Stimulated activated CD4-positive, alpha-beta T cell treated with anti-CD3 and anti-CD28 coated beads, Interleukin-1b, Interleukin-23, amount 100 ng/mL, for 1 hour (primary cell): ENCODE measurements at places on chromosomes 5 and 9.

DNA sequence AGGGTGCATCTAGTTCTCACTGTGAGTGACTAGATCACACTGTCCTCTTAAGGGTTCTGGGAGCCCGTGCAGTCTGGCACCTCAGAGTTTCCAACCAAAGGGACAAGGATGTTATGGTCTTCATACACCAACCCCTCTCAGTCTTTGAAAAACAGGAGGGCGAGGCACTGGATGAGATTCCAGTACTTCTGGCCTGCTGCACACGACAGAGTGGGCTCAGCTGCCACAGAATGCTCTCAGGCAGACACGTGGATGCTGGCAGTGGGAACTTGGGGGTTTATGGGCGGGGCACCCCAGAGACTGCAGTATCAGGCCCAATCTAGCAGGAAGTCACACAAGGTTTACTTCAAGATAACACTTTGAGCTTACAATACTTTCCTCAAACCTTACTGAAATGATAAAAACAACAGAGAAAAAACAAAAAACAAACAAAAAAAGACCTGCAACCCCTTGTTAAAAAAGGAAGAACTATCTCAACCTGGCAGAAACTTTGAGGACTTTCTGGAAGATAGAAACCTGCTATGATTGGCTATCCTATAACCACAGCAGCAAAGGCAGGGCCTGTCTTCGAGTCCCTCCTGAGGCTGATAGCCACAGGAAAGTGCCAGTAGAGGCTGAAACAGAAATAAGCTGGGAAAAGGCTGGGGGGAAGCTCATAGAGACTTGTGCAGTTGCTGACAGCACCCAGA lies 28.3 kb upstream of the TGFBR1 start:
- DNase-seq, result no peak

GRCh38 chr5:170333161-170333910 lies 35.8 kb upstream of the LCP2 start:
- no peak for DNase-seq

GRCh38 chr9:98230304-98230703 lies 25.1 kb downstream of the TBC1D2 start:
- no peak for DNase-seq

DNA sequence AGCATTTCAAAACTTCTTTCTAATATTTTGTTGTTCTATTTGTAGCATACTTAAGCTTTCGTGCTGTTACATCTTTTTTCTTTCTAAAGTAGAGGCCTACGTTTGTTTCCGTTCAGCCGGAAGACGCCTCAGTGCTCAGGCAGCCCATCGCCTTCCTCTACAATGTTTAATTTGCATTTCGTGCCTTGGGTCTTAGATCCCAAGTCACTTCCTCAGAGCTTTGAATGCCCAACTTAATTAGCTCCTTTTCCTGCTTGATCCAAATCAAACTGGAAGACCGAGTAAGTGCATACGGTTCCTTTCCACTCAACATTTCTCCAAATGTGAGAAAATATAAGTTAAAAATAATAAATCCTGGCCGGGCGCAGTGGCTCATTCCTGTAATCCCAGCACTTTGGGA lies 43.2 kb downstream of the MRPL36 start:
- DNase-seq, result no peak

DNA sequence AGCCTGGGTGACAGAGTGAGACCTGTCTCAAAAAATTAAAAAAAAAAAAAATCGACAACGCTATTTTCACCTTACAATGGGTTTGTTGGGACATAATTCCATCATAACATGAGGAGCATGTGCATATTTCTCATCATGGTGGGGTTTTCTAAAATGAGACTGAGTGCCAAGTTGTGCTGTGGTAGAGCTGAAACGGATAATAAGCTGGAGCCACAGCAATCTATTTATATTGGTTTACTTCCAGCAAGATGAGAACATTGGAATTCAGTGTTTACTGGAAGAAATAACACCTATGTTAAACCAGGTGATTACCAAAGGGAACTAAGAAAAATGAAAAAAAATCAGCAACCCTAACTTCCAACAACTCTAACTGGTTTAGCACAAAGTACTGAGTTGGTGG lies 102.3 kb upstream of the IL6ST start:
- DNase-seq, result no peak

DNA sequence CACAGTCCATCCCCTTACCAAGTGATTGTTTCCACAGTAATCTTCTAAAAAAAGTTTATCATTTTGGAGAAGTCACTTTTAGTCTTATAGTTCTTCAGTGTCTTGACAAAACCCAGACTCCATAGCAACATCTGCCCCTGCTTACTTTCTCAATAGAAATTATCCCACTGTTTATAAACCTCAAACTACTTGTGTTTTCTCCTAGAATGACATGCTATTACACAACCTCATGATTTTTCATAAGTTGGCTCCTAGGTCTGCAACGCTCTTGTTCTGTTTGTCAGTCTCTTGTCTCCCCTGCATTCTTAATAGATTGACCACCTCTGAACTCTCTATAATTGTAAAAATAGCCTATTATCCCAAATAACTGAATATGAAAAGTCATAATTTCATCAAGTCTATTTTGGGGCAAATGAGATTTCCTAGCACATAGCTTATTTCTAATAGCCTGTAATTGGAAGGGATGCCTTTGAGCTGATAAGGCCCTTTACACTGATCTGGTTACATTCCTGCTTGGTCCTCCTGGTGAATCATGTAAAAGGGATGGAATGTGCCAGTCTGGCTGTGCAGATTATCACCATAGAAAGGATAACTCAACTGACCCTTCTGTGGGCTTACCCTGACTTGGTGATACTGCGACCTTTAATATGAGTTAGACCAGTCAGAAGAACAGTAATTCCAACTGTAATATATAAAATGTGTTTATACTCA lies 69.6 kb downstream of the CHSY3 start:
- DNase-seq, result no peak

DNA sequence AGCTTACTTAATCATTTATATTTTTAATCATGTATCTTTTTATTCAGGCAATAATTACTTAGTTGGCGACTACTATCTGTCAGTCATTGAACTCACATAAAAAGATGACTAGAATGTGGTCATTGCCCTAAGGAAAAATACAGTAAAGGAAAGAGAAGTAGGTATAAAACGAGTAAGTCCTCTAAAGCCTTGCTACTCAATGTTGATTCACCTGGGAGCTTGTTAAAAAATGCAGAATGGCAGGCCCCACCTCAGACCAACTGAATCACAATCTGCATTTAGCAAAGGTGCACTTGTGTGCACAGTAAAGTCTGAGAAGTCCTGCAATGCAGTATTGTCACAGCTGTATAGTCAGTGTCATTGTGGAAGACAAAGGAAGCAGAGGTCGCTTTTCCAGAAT lies 592.4 kb downstream of the CSNK1G3 start:
- no peak for DNase-seq

- DNase-seq, result no peak
Measured at GRCh38 chr5:14672484-14673394, 8.2 kb downstream of the OTULIN start.

DNA sequence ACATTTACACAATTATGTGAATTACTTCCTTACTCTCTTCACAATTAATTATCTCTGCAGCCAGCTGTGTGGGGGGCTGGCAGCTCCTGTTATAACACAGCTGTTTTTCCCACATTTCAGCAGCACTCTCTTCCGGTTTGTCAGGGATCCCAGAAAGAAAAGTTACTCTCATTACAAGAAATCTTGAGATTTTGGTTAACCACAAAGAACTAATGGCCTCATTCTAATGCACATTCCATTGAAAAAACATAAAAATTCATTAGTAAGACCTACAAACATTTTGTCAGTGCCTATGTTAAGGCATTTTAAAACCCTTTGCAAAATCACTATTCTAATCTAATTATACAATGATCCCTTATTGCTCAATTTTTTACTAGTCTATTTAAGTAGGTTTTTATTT lies 64.1 kb downstream of the PDE4D start:
- DNase-seq, result no peak

- no peak for DNase-seq
Measured at GRCh38 chr5:59238126-59238902, 655.2 kb downstream of the PDE4D start.

DNA sequence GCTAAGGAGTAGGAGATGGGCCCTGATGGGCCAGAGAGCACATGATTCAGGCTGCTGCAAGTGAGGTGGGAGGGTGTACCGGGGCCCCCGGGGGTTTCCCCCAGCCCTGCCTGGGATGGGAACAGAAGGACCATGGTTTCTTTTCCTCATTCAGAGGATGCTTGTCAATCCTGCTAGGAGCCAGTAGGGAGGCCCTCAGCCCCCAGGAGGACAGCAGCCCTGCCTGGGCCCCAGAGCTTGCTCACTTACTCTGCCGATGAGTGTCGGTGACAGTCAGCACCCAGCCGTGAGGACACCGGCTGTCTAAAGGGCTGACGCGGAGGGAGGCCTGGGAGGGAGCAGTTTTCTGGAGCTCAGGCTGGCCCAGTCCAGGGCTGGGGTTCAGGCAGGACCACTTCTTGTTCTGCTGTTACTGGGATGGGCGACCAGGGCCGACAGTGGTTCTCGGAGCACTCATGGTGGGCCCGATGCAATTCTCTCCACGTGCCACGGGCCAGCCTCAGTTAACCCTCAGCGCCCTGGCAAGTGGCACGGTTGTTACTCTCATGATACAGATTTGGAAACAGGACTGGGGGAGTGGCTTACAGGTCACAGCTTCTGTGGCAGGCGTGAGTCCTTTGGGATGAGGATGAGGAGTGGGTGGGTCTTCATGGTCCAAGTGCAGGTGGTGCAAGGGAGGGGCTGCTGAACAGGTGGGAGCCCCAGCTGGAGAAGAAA lies 1.8 kb downstream of the ARRDC1 start:
- no peak for DNase-seq

DNA sequence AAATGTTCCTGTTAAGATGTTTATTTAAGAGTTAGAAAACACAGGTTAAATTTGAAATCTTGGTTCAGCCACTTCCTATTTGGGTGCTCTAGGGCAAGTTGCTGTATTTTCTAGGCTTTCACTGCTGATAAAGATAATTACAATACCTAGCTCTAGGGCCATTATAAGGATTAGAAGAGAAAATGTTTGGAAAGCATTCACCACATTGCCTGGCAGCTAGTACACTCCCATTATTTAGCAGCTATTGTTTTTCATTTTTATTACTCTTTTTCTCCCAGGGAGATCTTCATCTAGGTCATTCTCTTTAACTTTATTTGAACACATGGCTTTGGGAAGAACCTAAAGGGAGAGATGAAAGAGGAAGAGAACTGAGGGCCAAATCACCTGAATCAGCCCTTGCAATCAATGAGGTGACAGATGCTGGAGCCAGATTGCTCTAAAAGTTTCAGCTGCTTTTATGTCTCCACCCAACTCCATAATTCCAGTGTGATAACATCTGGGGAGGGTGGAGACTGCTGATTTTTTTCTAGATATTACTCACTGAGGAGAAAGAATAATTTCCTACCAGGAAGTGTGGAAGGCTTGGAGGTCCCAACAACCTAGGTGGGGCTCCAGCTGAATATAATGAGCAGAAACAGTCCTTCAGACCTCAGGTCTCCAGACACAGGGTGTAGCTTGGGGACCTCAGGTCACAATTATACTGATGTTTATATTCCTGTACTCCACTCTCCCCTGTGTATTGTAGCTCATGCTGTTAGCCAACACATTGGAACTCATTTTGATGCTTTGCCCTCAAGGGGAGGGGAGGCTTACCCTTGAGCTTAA lies 640.0 kb downstream of the RAB3C start:
- no peak for DNase-seq

DNA sequence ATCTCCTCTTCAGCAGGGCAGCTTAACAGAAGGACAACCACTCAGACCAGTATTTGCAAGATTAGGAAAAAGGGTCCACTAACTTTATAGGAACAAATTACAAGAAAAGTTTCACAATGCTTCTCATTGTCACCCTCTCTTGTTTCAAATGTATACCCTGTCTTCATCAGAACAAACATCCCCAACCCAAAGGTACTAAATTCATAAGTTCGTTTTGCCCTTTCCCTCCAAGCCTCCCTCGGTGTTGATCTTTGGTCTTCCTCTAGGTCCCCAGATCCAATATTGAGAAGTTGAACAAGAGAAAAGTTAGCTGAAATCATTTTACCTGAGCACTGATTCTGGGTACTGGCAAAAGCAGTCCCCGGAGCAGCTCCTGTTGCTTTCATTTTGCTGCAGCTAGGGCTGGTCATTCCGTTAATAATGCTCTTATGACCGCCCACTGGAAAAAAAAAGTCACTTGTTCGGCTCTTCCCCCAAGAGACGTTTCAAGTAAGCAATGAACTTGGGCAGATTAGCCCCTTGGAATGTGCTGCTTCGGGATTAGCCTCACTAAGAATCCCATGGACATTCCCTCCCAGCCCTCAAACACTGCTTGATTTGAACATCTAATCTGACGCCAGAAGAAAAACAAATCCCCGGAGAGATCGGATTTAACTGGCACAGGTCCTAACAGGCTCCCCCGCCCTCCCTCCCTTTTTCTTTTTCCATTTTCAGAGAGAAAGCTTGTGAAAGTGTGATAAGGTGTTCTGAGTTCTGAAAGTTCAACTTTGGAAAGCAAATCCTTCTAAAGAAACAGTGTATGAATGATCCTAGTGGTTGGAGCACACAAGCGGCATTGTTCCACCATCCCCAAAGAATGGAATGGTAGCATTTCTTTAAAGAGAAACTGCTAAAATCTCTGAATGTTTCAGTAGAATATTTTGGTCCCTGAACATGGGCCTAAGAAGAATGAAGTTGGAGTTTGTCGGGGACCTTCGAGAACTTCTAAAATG lies 252.5 kb downstream of the TRPM3 start:
- DNase-seq, result no peak

DNA sequence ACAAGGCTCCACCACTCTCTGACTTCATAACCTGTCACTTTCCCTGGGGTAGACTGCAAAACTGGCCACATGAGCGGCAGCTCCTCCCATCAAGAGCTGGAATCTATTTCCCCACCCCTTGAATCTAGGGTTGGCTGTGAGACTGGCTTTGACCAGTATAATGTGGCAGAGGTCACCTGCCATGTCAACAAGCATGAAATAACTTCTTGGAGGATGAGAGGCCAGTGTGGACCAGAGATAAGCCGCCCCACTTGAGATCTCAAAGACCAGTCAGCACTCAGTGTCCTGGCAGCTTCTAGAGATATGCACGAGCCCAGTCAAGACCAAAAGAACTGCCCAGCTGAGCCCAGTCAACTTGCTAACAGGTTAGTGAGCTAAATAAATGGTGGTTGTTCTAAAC lies 59.0 kb downstream of the MARCHF11 start:
- no peak for DNase-seq

DNA sequence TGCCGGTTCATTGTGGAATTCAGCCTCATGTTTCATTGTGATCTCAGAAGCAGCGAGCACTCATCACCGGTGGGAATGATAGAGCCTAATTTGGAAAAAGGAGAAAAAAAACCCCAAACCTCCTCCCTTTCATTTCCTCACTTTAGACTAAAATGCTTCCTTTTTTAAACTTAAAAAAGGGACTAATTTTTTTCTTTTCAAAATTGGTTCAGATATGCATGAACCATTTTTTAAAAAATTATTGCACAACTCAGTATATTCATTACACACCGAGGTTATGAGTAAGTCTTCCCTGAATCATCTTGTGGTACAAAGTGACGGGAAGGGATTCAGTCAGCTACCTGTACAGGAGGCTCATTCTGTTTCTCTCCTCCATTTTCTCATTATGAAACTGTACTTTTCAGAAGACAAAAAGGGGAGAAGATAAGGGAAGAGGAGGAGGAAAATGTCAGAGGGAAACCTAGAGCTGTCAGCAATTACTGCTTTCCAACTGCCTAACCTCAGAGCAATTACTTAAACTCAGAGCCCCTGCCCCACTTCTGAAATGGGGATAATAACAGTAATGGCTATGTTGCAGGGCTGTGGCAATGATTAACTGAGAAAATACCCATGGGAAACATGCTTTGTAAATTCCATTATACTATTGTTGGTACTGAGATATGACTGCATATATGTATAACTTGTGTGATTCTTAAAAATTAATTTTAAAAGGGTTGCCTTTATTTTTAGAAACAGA lies 24.0 kb downstream of the GALNT10 start:
- DNase-seq, result no peak
